ENCODE measurements at places on chromosomes 7 and 10.

DNA sequence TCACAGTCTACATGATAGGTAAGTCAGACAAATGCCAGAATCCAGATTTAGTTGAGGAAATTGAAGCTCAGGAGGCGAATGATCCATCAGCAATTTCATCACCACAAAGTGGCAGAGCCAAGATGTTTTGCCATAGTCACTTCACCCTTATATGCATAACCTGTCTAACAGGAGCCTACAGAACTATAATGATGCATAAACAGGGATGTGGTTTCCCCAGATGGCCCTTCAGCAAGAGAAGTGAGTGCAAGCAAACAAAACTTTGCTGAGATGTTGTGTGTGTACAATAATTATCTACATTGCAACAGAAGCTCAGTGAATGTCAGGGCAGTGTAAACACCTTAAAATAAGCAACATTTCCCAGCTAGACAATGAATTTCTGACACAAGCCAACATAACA lies 28.6 kb downstream of the PON3 start:
- DNase-seq, result no peak

DNA sequence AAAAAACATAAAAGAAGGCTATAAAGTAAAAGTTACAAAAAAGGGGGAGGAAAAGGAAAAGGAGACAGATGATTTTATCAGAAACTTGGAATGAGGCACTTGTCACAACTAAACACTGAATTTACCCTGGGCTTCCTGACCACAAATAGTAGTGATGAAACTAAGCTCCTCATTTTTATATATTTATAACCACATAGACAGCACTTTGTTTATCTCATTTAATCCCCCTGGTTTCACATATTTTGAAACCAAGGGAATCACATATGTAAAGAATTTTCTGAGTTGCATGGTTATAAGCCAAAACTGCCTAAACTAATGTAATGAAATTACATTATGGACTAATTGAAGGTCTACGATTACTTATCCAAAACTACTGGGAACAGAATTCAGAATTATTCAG lies 39.6 kb upstream of the MET start:
- DNase-seq, result no peak

- no peak for DNase-seq
Observed at GRCh38 chr7:5557920-5558401, 134.3 kb upstream of the TNRC18 start.

DNA sequence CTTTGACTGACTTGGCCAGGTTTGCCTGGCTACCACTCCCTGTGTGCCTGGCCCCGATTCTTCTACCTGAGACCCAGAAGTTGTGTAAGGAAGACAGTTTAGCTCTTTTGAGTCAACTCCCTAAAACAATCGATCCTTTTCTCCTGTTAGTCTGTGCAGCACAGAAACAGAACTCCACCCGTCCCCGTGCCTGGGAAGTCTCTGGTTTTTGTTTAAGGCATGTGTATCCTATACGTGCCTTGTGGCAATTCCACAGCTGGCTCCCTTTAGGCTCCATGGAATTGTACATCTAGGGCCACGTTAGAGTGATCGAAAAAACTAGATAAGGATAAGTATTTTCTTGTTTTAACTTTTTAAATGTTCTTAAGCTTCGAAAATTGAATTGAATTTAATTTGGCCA lies 131.6 kb downstream of the BICC1 start:
- no peak for DNase-seq

- DNase-seq, result no peak
Observed at GRCh38 chr7:4207011-4207410, 475.1 kb upstream of the FOXK1 start.

DNA sequence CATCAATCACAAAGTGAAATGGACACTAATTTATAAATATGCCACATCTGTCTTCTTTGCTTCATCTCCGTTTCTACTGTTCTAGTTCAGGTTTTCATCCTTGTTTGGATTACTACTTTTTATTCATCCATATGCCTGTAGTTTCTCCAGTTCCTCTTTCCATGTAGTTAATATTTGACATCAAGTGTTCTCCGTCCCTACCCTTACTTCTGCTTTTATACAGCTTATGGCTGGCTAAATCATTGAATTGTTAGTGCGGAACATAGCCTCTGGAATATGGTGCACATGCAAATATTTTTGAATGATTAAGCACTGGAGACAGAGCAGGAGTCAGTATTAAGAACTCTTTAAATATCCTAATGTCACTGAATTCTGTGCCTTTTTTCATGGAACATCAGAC lies 230.0 kb upstream of the PPP1R3A start:
- no peak for DNase-seq

GRCh38 chr10:100751211-100751933 lies 6.0 kb downstream of the PAX2 start:
- DNase-seq, result no peak

DNA sequence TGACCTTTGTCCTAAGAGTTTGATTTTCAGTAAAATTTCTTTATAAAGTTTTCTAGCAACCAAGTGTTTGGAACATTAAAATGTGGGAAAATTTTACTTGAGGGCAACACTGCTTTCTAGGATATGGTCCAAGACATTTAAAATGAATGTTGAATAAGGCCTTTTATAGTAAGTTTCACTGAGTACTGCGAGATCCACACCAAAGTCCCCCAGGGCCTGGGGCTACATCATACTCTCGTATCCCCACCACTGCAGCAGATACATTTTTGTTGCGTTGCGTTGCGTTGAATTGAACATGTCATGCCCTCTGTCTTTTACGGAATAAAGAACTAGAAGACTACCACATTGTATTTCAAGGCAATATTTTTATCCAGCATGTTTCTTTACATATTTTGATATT lies 44.5 kb downstream of the PRTFDC1 start:
- no peak for DNase-seq

DNA sequence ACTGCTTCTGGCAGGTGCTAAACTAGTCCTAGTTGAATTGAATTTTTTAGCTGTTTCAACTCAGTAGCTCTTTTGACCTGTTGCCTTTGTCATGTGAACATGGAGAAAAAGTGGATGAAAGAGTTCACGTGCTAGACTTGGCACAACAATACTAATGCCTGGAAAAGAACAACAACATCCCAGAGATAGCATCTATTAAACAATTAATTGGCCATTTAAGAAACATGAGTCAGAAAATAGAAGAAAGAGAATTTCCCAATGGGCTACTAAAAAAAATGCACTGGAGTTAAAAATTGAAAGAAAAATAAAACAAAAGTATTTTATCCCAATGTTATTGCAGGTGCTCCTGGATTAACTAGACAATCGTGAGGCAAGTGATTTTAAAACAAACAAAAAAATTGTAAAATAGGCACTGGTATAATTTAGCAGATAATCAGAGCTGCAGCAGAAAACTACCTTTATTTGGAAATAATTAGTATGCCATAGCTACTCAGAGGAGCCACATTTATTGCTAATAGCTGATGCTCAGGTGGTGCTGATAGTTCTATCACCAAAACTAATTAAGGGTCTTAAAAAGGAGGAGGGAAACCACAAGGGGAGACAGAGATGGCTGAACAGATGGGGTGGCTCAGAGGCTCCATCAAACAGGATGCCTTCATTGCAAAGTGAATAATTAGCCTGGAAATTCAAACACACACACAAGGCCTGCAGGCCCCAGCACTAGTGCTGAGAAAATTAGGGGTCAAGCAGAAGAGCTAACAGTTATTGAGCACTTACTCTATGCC lies 17.6 kb downstream of the CCDC71L start:
- DNase-seq, result no peak

- no peak for DNase-seq
Observed at GRCh38 chr10:109987452-109988211, 20.2 kb upstream of the ADD3 start.

Measured in activated T-helper 1 cell treated with Interleukin-2 at 50 U/mL for 16 hours (primary cell).